Activated T-cell treated with anti-CD3 and anti-CD28 coated beads, Interleukin-2, amount 50 U/mL, for 72 hours (primary cell): ENCODE measurements at places on chromosomes 7 and 10.

GRCh38 chr7:30572212-30572841 is 22.4 kb upstream of the GARS1 start:
- no peak for DNase-seq
- no peaks in the 10 kb centered on the region for H3K27me3 ChIP-seq
- H3K4me3 ChIP-seq = no peak overlapping the region
- no peaks in the 10 kb centered on the region for H3K4me1 ChIP-seq
- H3K27ac ChIP-seq = no peak overlapping the region

DNA sequence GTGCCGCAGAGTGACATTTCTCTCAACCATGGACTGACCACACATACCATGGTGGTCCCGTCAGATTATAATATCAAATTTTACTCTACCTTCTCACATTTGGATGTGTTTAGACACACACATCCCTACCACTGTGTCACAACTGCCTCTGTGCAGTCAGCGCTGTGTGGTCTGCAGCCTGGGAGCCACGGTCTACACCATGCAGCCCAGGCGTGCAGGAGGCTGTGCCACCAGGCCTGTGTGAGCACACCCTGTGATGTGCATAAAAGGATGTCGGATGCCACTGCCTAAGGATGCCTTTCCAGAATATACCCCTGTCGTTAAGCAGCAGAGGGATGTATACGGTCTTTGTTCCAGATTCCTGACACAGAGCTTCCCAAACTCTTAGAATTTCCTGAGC is 150.4 kb downstream of the TCERG1L start:
- H3K4me1 ChIP-seq = peaks cover 5% of the 10 kb centered on the region
- no peak overlapping the region for H3K4me3 ChIP-seq
- DNase-seq = no peak
- H3K36me3 ChIP-seq = no peaks in the 10 kb centered on the region
- peaks cover 7% of the 10 kb centered on the region for H3K27me3 ChIP-seq

GRCh38 chr7:94698275-94698674 is 42.3 kb upstream of the SGCE start:
- no peak overlapping the region for H3K27ac ChIP-seq
- no peaks in the 10 kb centered on the region for H3K27me3 ChIP-seq
- H3K4me1 ChIP-seq = no peaks in the 10 kb centered on the region
- H3K4me3 ChIP-seq = no peak overlapping the region

DNA sequence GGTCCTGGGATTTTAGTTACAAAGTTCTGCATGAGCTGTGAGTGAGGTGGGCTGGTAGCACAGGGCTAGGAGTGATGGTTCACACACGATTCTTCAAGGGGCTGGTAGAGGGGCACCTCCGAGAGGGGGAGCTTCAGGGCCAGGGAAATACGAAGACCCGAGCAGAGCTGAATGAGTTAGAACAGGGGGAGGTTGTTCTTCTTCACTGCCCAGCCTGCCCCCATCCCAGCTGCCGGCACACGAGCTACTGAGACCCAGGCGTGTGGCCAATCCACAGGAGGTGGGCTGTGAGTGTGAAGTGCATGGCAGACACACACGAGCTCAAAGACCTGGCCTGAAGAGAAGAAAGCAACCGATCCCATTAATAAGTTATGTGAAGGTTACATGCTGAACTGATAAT is 256.2 kb upstream of the ZNF32 start:
- no peaks in the 10 kb centered on the region for H3K4me1 ChIP-seq
- H3K27me3 ChIP-seq = no peaks in the 10 kb centered on the region

GRCh38 chr7:42735081-42735480 is 176.8 kb downstream of the C7orf25 start:
- H3K4me3 ChIP-seq = no peak overlapping the region
- no peaks in the 10 kb centered on the region for H3K4me1 ChIP-seq
- H3K27me3 ChIP-seq = peaks cover 7% of the 10 kb centered on the region
- DNase-seq = no peak

DNA sequence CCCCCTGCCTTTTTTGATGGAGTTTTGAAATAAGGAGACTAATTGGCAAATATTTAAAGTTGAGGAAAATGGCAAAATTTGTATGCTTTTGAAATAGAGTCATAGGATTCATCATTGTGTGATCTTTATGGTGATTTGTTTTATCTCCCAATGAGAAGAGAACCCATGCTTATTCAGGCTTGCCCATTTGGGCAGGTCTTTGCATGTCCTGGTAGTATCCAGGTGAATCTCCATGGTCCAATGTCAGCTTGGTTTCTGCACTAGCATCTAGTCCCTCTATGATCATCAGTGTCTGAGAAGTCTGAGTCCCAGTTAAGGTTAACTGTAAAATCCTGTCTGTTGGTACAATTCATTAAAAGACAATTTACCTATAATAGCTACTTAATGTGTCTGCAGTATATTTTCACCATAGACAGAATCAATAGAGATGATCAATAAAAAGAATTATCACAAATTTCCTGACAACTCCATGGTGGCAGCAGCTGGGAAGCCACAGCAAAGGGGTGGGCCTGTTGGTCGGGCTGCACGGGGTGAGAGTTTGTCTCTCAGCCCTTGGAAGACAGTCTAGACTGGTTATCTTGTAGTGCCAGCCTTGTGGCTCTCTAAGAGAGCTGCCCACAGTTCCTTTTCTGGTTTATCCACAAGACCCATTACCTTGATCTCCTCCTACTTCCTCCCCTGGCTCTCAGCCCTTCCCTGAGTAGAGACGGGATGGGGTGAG is 22.2 kb upstream of the BMPER start:
- no peaks in the 10 kb centered on the region for H3K4me1 ChIP-seq
- no peak for DNase-seq

GRCh38 chr7:32036557-32036956 is 33.6 kb downstream of the PDE1C start:
- no peak overlapping the region for H3K4me3 ChIP-seq
- peaks cover 11% of the 10 kb centered on the region for H3K4me1 ChIP-seq
- peaks cover 7% of the 10 kb centered on the region for H3K27me3 ChIP-seq
- no peak for DNase-seq
- H3K27ac ChIP-seq = no peak overlapping the region
- H3K36me3 ChIP-seq = no peaks in the 10 kb centered on the region

DNA sequence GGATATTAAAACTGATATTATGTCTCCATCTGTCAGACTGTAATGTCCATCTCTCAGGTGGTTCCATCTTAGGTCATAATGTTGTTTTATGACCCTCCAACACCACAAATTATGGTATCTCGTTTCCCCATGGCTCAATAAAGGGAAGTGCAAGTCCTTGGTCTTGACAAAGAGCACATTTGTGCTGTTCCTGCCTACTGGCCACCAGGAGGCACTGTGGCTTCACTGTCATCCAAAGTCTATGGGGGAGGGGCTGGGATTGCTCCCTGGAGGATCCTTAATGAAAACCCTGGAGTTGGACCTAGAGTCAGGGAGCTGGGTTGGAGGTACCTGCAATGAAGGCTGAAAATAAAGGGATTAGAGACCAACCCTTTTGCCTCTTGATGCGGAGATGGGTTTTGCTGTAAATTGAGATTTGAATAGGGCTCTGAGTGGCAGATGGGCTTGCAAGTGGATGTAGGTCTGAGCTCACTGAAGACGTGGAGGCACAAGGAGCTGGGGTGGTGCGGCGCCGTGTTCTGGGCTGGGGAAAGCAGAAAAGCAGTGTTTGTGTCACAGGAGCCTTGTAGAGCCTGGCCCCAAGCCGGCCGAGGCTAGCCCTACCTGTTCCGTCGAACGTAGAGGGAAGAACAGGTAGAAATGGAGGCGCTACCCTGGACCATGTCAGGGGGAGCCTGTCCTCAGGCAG is 180.5 kb upstream of the PRSS58 start:
- DNase-seq = no peak
- H3K4me3 ChIP-seq = no peak overlapping the region
- H3K36me3 ChIP-seq = no peaks in the 10 kb centered on the region
- no peak overlapping the region for H3K27ac ChIP-seq
- H3K27me3 ChIP-seq = no peaks in the 10 kb centered on the region
- peaks cover 54% of the 10 kb centered on the region for H3K4me1 ChIP-seq

- H3K4me3 ChIP-seq = no peak overlapping the region
- no peak overlapping the region for H3K27ac ChIP-seq
- DNase-seq = no peak
- peaks cover 41% of the 10 kb centered on the region for H3K4me1 ChIP-seq
Observed at GRCh38 chr10:12414278-12414989, 65.1 kb downstream of the CAMK1D start.

DNA sequence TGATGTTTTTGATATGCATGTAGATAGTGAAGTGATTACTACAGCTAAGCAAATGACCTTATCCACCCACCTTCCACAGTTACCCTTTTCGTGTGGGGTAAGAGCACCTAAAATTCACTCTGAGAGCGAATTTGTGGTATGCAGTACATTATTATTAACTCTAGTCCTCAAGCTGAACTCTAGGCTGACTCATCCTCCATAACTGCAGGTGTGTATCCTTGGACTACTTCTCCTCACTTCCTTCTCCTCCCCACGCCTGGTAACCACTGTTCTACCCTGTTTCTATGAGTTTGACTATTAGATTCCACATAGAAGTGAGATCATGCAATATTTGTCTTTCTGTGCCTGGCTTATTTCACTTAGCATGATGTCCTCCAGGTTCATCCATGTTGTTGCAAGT is 484.6 kb downstream of the GATA3 start:
- no peak overlapping the region for H3K27ac ChIP-seq
- DNase-seq = no peak
- H3K27me3 ChIP-seq = peaks cover 21% of the 10 kb centered on the region
- H3K36me3 ChIP-seq = no peaks in the 10 kb centered on the region
- H3K4me3 ChIP-seq = no peak overlapping the region

DNA sequence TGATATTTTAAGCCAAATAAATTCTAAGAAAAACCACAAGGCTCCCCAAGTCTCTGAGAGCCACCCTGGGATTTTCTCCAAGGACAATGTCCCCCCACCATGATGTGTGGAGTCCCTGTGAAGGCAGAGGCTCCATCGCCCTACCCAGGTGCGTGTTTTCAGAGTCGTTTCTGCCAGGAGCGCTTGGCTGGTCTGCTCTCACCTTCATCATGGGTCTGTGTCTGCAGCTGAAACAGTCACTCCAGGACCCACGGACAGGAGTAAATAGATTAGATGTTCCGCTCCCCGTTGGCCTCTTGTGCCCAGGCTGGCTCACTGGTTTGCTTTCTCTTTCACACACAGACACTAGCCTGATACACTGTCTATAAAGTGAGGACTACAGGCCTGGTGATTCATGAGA is 217.5 kb downstream of the SFMBT2 start:
- H3K27me3 ChIP-seq = no peaks in the 10 kb centered on the region
- peak; percentile 65 for DNase-seq
- peaks cover 67% of the 10 kb centered on the region for H3K36me3 ChIP-seq
- peaks cover 62% of the 10 kb centered on the region for H3K4me1 ChIP-seq

DNA sequence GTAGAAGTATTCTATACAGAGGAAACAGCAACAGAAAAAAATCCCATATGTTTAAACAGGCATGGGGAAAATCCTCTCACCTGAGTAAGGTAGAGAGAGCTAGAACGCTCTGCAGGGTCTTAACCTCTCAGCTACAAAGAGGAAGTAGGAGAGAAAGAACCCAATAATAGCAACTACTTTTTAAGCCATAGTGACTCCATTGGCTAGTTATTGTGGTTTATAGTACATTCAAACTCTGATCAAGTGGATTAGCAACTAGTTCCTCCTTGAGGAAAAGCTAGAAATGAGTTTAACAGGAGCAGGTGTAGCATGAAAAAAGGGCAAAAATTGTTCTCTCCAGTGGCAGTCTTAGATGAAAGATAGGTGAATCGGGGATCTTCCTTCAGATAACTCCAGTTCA is 89.7 kb downstream of the HGF start:
- DNase-seq = no peak
- no peaks in the 10 kb centered on the region for H3K4me1 ChIP-seq
- H3K4me3 ChIP-seq = no peak overlapping the region
- H3K36me3 ChIP-seq = no peaks in the 10 kb centered on the region

DNA sequence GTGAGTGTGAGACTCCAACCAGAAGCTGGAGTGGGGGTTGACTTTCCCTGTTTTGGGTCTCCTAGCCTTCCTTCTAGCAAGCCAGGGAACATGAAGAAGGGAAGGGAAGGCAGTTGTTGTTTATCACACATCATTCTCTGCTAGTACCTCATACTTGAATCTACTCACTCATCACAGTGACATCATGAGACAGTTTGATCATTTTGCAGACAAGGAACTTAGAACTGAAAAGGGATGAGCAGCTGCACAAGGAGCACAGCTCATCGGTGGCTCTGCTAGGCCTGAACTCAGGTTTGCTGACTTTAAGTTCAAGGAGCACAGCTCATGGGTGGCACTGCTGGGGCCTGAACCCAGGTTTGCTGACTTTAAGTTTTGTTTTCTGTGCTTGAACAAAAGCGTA is 19.2 kb downstream of the PRXL2A start:
- H3K27me3 ChIP-seq = no peaks in the 10 kb centered on the region
- H3K27ac ChIP-seq = no peak overlapping the region
- DNase-seq = no peak
- no peaks in the 10 kb centered on the region for H3K36me3 ChIP-seq

- DNase-seq = no peak
- peaks cover 27% of the 10 kb centered on the region for H3K36me3 ChIP-seq
- H3K4me3 ChIP-seq = peak overlapping the region; percentile 65
- H3K27ac ChIP-seq = peak overlapping the region; percentile 5
- H3K27me3 ChIP-seq = no peaks in the 10 kb centered on the region
- H3K4me1 ChIP-seq = peaks cover 46% of the 10 kb centered on the region
Observed at GRCh38 chr7:10977113-10977512, 3.4 kb downstream of the PHF14 start.

DNA sequence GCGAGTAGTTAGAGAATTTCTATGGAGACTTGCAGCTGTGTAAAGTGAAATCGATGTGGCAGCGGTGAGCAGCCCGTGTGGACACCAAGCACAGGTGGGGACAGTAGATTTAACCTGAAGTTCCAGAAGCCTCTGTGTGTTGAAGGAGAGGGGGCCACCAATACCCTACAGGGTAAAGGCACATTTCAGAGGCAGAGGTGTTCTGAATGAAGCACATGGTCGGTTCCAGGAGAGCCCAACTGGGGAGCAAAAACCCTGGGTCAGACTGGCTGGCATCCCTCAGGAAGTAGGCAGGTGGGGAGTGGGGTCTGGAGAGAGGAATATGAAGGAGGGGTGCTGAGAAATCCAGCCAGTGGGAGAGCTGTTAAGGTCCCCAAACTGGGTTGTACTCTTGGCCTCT is 76.6 kb downstream of the CCDC3 start:
- no peak overlapping the region for H3K4me3 ChIP-seq
- H3K36me3 ChIP-seq = no peaks in the 10 kb centered on the region
- H3K4me1 ChIP-seq = no peaks in the 10 kb centered on the region
- peaks cover 15% of the 10 kb centered on the region for H3K27me3 ChIP-seq
- no peak for DNase-seq
- H3K27ac ChIP-seq = no peak overlapping the region

- no peaks in the 10 kb centered on the region for H3K36me3 ChIP-seq
- H3K27ac ChIP-seq = no peak overlapping the region
- no peak for DNase-seq
Observed at GRCh38 chr10:117681104-117681503, 138.6 kb downstream of the EMX2 start.

DNA sequence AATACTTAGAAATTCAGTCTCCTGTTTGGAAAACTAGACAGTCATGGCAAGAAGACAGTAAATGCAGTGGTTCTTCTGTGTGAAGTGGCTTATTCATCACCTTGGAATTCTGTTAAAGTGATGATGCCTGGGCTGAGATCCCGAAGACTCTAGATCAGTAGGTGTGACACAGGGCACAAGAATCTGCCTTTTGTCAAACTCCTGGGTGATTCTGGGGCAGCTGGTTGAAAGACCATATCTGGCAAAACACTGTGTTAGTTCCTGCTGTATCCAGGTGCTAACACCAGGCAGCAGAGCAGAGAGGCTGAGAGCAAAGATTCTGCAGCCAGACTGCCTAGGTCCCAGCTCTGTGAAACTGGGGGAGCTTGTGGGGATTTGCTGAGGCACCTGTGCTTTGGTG is 26.5 kb downstream of the MRC1 start:
- no peak for DNase-seq
- H3K4me1 ChIP-seq = no peaks in the 10 kb centered on the region
- H3K27me3 ChIP-seq = peaks cover 13% of the 10 kb centered on the region
- no peak overlapping the region for H3K27ac ChIP-seq
- no peaks in the 10 kb centered on the region for H3K36me3 ChIP-seq
